ENCODE measurements at places on chromosomes 3 and 15.

GRCh38 chr3:98628317-98628716 is 34.9 kb upstream of the CPOX start:
- no peak for DNase-seq

GRCh38 chr15:31365655-31366127 is 39.1 kb downstream of the KLF13 start:
- peak; percentile 48 for DNase-seq

DNA sequence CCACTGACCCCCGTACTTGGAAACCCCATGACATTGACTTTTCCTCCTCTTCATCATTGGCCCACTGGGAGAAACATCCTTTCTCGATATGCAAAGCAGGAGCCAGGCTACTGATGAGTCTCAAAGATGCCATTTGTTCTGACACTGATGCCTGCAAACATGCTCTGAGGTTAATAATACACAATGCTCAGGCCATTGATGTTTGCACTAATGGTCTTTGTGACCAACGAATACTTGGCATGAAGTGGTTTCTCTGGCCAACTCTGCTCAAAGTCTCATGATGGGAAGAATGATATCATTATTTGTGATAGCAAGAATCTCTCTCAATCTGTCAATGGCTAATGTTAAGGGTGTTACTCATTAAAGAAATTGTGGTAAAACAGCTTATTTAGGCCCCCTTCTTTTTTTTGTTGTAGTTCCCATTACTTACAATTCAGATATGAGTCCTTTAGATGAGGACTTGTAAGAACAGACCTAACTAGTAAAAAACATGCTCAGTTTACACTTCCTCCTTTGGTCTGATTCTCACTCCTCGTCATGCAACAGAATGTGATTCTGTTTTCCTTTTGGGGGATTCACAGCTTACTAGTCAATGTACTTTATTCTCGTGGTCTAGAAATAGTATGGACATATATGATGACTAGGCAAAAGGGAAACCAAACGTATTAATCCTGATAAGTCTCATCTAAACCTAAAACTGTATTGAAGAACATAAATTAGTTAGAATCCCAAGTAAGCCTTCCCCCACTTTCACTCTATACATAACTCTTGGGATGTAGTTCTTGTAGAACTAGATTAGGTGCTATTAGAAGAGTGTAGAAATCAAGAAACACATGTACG is 488.8 kb upstream of the DPPA4 start:
- no peak for DNase-seq

DNA sequence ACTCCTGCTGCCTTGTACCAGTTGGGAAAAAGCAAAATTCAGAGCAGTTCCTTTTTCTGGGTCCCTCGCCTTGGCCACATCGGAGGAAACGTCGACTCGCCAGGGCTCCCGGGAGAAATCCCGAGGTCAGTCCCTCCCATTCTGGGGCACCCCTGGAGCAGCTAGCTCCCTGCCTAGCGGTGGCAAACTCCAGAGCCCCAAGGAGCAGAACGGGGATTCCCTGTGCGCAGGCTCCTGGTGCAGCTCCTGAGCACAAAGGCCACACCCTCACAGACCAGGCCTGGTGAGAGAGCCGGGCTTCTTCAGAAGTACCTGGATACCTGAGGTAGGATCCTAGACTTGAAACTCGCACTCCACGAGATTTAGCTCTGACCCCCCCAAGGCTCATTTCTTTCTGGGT is 2.6 kb downstream of the LRRC3B start:
- no peak for DNase-seq

DNA sequence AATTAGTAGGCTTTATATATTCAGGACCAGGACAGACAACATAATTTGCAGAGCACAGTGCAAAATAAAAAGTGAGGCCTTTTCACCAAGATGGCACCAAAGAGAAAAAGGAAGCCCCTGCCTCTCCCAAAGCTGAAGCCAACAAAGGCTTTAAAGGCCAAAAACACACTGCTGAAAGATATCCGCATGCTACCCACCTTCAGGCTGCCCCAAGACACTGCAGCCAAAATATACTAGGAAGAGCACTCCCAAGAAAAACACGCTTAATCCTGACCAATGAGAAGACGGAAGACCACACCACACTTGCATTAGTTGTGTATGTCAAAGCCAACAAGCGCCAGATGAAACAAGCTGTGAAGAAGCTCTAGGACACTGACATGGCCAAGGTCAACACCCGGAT is 38.0 kb downstream of the PIK3CB start:
- DNase-seq: no peak

- no peak for DNase-seq
These were observed 9.6 kb downstream of the CLDND1 start for GRCh38 chr3:98513091-98513511.

GRCh38 chr15:35986191-35986721 is 440.3 kb upstream of the DPH6 start:
- no peak for DNase-seq

- no peak for DNase-seq
These were observed 166.2 kb upstream of the ROBO2 start for GRCh38 chr3:76873532-76874242.
